Neuronal stem cell (in vitro differentiated cells): ENCODE measurements at places on chromosomes 4 and X.

GRCh38 chr4:95256108-95256835 lies 292.5 kb downstream of the UNC5C start:
- DNase-seq, result no peak

- DNase-seq, result no peak
Measured at GRCh38 chr4:4332529-4332928, 42.5 kb downstream of the ZBTB49 start.

DNA sequence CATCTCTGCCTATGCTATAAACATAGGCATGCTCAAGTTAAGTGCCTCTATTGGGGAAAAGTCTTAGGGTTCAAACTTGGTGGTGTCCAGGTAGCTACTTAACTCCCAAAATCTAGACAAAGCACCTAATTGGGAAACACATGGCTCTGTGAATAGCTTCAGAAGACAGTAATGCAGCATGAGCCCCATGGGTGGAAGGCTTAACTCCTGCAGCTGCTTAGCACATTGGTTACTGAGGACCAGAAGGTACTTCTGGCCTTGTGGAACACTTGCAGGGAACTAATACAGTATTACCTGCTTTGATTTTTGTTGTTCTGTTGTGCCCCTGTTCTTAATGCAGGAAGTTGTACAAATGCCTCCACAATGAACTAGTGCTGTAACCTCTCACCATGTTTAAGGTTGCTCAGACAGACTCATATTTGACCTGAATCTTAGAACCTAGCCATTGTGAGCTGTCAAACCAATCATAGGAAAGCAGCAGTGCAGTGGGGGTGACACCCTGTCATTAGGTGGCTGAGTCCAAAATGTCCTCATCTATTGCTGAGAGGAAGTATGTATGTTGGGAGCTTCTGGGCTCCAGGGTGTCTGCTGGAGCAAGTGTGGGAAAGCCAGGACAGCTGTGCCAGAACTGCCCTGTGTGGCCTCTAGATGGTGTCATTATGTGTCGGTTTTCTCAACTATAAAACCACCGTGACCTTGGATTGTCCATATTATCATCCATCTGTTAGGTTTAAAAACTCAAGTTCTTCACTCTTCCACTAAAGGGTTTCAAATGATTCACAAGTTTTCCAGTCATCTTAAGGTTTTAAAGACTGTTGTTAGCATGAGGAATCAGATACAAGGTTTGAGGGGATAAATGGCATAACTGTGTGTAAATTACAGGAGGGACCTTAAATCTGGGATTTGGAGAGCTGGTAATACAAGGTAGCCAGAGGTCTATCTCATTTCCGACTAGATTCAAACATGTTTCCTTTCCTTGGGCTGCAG lies 69.9 kb upstream of the WDR1 start:
- no peak for DNase-seq

- DNase-seq, result no peak
Measured at GRCh38 chrX:6681521-6682145, 146.7 kb upstream of the VCX3A start.

DNA sequence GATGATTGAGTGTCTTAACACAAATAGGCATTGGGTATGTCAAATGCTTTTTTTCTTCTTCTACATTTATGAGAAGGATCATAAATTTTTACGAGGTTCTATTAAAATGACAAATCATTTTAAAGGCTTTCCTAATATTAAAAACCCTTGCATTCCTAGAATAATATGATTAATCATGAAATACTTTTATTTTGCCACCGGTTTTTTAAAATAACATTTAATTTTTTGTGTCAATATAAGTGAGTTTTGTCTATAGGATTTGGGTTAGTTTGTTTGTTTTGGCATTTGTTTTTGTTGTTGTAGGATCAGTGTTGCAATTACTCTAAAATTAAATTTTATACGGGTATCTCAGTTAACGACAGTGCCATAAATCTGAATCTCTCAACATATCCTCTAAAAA lies 169.7 kb upstream of the STK26 start:
- DNase-seq, result no peak
